SHP77 (cell line): ENCODE measurements at places on chromosomes 2 and 18.
A peak's percentile ranks its signal among the peaks of the same experiment; 100 is the strongest.

- DNase-seq, result peak; percentile 30
Measured at GRCh38 chr2:154623819-154624218, 74.7 kb upstream of the KCNJ3 start.

DNA sequence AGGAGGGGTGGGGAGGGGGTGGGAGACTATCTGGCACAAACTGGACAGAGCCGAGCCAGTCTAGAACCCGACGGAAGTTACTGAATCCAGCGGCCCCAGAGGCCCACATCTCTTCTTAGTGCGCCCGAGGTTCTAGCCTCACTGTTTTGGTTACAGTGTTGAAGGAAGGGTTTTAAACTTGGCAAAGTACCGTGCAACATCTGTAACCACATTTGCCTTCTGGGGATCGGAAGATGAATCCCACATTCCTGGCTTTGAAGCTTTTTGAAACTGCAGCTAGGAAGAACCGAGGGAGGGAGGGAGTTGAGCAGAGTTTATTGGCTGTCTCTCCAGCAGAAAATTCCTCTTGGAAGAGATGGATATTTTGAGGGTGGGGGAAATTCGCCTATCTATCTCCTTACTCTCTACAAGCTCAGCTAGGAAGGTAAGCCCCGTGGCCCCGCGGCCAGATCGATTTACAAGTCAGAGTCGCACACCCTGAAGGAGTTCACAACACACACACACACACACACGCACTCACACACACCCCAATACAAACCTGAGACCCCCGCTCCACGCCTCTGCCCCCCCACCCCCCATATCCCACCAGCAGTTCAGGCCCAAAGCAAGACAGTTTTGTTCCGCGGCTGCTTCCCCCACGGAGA lies 1.0 kb downstream of the ACVR1 start:
- no peak for DNase-seq

DNA sequence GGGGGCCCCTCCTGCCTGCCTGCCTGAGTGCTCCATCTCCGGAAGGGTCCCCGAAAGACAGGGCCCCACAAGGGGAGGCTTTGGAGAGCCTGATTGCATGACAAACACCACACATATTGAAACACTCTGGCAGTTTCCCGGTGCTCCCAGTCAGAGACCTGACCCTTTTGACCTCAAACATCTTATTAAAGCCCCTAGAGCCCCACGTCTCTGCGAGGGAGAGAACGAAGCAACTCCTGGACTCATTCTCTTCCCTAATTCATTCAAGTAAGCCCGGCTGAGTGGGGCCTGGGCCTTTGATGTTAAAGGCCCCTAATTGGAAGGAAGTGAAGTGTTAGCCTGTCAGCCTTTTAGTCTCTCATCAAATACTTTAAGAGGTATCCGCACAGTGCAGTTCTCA lies 335.6 kb downstream of the CYRIA start:
- no peak for DNase-seq

DNA sequence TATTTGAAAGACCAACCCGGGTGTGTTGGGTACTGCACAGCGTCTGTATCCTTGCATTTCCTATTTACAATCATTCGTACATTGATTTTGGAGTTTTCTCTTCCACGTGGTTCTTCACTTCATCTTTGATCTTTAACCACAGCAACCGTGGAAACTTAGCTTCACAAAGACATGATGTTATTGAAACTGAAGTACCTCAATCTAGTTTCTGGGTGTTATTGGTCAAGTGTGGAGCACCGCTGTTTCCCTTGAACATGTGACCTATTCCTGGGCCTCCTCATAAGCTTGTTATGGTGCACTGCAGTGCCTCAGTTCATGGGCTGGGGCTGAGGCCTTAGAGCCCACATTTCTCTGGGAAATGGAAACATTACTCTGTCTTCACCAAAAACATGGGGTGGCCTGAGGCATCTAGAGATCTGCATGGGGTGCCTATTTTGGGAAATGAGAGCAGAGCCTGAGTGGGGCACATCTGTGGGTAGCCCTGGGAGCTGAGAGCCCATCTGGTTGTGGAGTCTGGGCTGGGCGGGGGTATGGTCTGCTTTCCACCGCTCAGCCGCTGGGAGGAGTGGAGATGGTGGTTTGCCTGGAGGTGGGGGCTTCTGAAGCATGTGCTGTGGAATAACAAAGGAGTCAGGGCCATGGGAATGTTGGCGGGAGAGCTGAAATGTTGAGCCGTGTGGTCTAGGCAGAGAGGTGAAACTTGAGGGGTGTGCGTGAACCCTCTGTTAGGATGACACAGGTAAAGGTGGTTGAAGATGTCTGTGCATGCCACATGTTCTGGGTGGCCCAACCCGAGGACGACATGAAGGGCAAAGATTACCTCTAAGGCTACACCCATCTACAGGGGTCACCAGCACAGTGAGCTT lies 37.4 kb downstream of the ZNF236 start:
- no peak for DNase-seq

- DNase-seq, result peak; percentile 43
Measured at GRCh38 chr2:238287737-238288649, at the start of gene PER2. PER2 (minus strand) TSS chr2:238288610; CDS start chr2:238277936, 10,674 bp downstream.

DNA sequence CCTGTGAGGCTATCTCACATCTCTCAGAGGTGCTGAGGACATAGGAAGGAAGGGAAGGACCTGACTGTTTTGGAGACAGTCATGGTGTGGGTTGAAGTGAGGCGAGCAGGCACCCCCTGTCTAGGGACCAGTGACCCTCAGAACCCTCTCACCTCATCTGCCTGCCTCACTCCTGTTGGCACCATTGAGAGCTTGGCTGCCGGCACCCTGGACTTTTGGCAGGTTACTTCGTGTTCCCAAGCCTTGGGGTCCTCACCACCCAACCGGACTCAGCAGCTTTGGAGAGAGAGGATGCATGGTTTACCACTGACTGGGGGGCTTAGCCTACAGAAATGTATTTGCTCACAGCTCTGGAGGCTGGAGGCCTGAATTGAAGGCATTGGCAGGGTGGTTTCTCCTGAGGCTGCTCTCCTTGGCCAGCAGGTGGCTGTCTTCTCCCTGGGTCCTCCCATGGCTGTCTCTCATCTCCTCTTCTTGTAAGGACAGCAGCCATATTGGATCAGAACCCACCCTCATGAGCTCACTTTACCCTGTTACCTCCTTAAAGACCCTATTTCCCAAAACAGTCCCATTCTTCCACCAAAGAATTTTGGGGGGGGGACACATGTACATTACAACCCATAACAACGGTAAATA lies 142.0 kb downstream of the TSN start:
- no peak for DNase-seq

DNA sequence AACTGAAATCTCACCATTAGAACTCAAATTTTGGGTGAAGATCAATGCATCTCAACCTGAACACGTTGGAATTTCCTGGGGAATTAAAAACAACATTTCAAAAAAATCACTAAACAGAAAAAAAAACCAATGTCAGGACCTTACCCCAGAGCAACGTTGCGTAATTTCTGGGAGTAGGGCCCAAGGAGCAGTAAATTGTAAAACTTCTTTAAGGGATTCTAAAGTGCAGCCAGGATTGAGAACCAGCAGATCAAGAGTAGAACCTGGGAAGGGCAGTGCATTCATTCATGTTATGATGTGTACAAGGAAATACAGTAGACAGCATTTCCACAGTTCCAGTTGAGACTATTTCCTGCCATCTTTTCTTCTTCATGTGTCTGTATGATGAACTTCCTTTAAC lies 56.9 kb downstream of the RHBDD1 start:
- no peak for DNase-seq

GRCh38 chr2:225318440-225318839 lies 81.1 kb upstream of the NYAP2 start:
- no peak for DNase-seq

- DNase-seq, result no peak
Measured at GRCh38 chr2:230696670-230697069, 16.0 kb upstream of the CAB39 start.

DNA sequence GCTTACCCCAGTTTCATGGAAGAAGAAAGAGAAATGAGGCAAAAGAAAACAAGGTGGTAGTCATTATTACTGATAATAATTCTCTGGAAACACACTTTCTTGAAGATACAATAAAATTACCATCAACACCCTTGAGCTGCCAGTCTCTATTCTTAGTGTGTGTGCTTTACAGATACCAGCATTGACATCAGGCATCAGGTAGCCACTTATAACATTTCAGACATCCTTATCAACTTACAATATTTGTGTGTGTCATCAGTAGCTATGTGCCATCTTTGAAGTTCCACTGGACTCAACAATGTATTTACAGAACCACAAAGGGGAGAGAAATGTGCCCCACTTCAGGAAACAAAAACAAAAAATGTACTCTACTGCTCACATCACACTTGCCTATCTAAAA lies 62.1 kb downstream of the TCF4 start:
- DNase-seq, result no peak

DNA sequence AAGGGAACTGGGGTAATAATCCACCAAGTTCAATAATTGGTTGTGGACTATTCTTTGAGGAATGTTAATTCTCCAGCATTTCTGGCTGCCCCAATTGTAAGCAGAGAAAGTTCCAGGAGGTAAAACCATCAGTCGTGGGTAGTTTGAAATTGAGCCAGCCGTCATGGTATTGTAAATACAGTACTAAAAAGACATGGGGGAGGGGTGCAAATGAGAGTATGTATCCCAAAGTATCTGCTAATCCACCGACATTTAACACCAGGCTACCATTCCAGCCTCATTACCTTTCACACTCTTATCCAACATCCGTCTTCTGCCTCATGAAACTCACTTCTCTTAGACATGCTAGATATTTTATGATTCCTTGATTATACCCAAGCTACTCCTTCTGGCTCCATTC lies 507.9 kb downstream of the ERBB4 start:
- no peak for DNase-seq

DNA sequence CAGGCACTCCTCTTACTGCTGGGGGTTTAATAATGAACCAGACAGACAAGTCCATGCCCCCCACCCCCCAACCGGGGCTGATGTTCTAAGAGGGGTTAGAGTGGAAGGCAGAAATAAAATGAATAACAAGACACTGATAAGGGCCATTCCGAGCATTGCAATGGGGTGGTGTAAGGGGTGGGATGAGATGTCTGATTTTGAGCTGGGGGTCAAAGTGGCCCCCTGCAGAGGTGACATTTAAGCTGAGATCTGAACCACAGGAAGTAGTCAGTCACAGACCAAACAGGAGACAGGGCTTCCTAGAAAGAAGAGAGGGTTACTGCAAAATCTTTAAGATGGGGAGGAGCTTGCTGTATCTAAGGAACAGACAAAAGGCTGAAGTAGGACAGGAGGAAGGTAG lies 180.6 kb upstream of the SH3BP4 start:
- no peak for DNase-seq

GRCh38 chr2:234998404-234999211 lies 46.8 kb downstream of the SH3BP4 start:
- no peak for DNase-seq

DNA sequence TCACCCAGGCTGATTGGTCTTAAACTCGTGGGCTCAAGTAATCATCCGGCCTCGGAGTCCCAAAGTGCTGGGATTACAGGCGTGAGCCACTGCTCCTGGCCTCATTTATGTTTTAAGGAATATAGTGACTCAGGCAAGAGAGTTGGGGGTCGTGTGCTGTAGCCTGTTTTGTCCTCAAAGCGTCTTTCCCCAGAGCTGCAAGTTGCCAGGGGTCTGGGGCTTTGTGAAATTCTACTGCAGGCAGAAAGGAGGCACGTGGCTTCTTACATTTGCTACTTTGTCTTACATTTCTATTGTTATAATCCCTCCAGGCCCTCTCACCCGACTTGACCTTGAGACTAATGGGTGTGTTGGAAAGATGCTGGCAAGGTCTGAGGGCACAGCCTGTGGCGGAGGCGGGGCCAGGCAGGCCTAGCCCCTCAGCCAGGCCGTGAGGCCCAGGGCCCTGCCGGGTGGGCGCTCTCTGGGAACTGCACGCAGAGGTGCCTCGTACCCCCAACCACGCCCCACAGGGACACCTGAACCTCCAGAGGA lies 85.8 kb upstream of the NDUFV2 start:
- no peak for DNase-seq

GRCh38 chr2:27915874-27916273 lies 25.3 kb downstream of the BABAM2 start:
- DNase-seq, result no peak

DNA sequence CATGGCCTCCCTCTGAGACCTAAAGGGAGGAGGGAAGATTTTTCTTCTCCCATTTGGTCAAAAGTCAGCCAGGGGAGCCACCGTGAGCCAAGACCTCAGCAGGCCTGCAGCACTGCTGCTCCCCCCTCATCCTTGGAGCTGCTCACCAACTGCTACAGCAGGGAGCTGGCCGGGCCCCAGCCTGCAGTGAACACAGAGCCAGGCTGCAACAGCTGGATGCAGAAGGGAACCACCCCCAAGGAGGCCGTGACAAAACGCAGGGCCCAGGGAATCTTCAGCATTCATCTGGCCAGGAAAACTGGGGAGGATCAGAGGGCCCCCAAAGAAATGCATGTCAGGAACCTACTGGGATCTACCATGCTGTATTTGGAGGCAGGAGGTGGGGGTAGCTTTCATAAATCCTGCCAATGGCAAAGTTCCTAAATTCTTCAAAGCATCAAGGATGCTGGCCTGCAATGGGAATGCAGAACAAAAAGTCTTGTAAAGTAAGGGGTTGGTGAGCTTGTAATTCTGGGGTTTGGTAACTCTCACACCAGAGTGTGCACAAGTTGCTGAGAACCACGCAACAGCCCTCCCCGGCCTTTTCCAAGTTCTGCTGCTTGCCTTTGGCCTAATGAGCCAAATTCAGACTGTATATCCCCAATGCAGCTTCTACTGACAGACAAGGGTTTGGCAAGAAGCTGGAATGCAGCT lies 61.0 kb downstream of the CACNB4 start:
- no peak for DNase-seq

- no peak for DNase-seq
Measured at GRCh38 chr18:36392164-36392978, 94.9 kb downstream of the FHOD3 start.

DNA sequence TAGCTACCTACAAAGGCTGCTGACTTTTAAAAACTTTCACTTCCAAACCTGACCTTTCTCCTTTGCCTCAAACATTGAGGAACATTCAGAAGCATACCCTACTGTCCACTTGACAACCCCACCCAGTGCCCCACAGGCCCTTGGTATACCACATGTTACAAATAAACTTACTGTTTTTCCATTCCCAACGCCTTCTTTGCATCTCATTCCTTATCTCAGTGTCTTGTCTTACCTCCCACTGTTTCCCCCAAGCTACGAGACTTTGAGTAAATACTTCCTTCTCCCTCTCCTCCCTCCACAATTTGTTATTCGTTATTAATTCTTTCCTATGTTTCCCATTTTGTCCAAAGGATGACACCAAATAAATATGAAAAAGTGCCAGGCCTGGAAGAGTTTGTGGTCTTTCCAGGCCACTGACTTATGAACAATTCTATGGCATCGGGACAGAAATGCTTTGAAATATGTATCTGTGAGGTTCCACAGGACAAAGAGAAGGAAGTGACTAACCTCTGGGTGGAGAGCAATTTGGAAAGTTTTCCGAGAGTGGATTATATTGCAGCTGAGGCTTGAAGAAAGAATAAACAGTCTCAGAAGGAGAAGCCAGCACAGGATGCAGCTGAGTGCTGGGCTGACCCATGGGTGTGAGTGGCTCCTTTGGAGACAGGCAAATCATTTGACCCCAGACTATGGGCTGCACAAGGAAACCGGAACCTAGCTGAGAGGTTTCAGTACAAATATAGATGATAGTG lies 409.0 kb downstream of the LPIN1 start:
- DNase-seq, result no peak

- DNase-seq, result no peak
Measured at GRCh38 chr2:95016616-95017015, 8.9 kb upstream of the MAL start.

GRCh38 chr2:225033440-225034318 lies 8.6 kb downstream of the DOCK10 start:
- no peak for DNase-seq
